ENCODE measurements at places on chromosomes 1 and 21.

- no peak for DNase-seq
Observed at GRCh38 chr1:20446796-20447195, 39.2 kb downstream of the CAMK2N1 start.

GRCh38 chr1:11873395-11874257 is 14.9 kb upstream of the NPPB start:
- DNase-seq: no peak

DNA sequence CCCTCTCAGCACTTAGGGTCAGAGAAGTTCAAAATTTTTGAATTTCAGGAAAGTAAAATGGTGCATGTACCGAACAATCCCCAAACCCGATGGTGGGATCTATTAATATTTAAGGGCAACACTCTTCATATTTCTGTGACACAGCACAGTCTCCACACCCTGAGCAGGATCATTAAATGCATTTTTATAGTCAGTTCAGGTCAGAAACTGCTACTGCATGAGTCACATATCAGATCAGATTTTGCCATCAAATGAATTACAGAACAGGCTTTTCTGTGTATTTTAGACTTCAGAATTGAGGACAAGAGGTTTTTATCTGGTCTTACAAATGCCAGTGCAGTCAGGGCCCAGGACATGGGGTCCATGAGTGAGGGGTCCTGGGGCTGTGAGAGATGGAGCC is 79.2 kb downstream of the RIPK4 start:
- DNase-seq: no peak

- DNase-seq: no peak
Observed at GRCh38 chr1:14263225-14263624, 335.3 kb upstream of the KAZN start.

GRCh38 chr1:200426196-200426595 is 16.4 kb upstream of the ZNF281 start:
- no peak for DNase-seq

DNA sequence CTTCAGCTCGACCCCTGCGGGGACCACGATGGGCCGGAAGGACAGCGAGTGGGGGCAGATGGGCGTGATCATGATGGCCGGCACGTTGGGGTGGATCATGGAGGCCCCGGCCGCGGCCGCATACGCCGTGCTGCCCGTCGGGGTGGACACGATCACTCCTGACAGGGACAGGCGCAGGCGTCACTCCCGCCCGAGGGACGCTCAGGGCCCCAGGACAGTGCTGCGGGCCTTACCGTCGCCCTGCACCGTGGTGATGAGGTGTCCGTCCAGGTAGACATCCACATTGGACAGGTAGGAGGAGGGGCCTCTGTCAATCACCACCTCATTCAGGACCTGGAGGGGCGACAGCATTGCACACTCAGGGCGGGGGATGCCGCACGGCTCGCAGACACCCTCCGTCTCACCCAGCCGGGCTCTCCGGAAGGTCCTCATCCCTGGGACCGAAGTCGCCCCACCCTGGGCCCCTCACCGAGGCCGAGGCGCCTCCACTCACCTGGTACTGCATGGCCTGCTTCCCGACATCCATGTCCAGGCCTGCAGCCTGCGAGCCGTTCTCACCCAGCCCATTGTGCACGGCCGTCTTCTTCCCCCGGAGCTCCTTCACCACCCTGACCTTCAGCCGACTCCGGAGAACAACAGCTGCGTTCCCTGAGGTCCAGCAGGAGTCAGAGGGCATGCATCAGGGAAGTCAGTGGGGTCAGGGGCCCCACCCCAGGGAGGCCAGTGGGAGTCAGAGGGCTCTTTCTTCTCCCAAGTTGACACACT is 24.0 kb downstream of the NADK start:
- DNase-seq: no peak

- no peak for DNase-seq
Observed at GRCh38 chr1:55233145-55233777, 18.1 kb upstream of the USP24 start.

All from stimulated activated CD4-positive, alpha-beta T cell treated with anti-CD3 and anti-CD28 coated beads, TNF-alpha, amount 100 ng/mL, for 24 hours (primary cell).